ENCODE measurements at places on chromosomes 1 and 21.
A peak's percentile ranks its signal among the peaks of the same experiment; 100 is the strongest.

GRCh38 chr1:29506678-29507225 lies 270.4 kb downstream of the PTPRU start:
- DNase-seq, result no peak

- DNase-seq, result peak; percentile 42
These were observed 6.0 kb downstream of the CYB561D1 start for GRCh38 chr1:109499661-109500536.

DNA sequence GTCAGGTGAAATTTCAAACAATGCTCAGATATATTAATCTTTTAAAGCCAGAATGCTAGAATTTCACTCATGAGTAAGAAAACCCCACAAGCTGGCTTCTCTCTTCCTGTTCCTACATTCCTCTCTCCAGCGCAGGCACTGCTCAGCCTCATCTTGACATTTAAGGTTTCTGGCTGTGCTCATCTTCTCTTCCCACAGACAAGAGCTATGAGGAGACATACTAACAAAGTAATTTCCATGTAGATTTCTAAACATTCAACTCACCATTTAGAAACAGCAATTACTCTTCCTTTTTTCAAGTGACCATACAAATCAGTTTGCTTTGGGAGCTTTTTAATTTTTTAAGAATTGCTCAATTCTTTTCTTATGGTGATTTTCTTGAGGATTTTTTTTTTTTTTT lies 7.8 kb upstream of the LRRC8D start:
- DNase-seq, result no peak

GRCh38 chr1:35605867-35606182 lies 32.7 kb downstream of the TFAP2E start:
- no peak for DNase-seq

DNA sequence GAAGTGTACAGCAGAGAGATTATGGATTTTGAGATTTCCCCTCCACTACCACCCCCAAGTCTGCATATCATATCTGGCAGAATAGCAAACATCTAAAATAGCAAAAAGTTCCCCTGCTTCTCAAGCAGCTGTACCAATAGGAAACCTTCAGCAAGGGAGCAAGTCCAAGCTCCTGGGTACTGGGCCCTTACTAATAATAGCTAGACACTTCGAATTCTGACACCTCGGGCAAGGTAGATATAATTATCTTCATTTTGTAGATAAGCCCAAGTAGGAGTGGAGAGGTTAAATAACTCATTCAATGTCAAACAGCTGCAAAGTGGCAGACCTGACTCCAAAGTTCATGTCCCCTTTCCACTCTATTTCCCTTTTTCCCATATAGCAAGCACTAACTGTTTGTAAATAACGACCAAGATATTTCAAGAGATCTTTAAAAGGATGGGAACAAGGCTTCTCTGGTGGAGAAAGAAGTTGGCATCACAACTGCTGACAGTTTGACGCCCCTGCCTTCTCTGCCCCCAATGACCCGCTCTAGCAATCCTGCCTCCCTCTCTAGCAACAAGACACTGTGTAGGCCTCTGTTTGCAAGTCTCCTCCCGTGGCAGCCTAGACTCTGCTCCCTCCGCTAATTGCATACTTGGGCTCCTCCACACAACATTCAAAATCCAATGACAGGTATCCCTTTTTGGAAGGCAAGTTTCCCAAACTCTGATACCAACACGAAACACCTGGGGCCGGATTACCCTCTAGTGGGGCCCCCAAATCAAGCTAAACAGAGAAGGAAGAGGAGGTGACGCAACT lies 18.7 kb upstream of the ADAR start:
- no peak for DNase-seq

GRCh38 chr1:21931171-21932093 lies 5.7 kb downstream of the HSPG2 start:
- no peak for DNase-seq

All from activated effector memory CD4-positive, alpha-beta T cell treated with Interleukin-2 at 50 U/mL for 16 hours (primary cell).